CD4-positive, alpha-beta T cell treated with Interleukin-15 for 4 hours (primary cell): ENCODE measurements at places on chromosomes 12 and 14.

- no peak for DNase-seq
Observed at GRCh38 chr14:80764496-80764895, 177.0 kb downstream of the CEP128 start.

- no peak for DNase-seq
Observed at GRCh38 chr12:27696864-27697564, 767 bp downstream of the REP15 start.

DNA sequence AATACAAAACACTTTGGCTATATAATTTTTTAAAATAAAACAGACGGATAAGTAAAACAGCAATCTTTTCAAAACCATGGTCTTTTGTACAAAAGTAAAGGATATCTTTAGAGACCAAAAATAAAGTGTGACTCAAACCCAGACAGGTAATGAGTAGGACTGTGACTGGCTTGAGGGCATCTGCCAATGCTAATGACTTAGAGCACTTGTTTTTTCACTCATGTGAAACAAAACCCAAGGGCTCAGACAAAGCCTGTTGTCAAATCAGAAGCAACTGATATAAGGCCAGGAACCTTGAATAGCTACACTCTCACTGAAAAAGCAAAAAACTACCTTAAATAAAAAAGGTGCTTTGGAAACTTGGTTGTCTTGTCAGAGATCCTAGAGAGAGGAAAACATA is 357.4 kb downstream of the TMEM117 start:
- no peak for DNase-seq

- DNase-seq = no peak
Observed at GRCh38 chr12:54355104-54355815, 9.0 kb downstream of the GPR84 start.

GRCh38 chr12:64611341-64612284 is 1.3 kb downstream of the RASSF3 start:
- DNase-seq = peak; percentile 27

GRCh38 chr14:69044965-69045555 is 66.0 kb upstream of the ACTN1 start:
- no peak for DNase-seq

DNA sequence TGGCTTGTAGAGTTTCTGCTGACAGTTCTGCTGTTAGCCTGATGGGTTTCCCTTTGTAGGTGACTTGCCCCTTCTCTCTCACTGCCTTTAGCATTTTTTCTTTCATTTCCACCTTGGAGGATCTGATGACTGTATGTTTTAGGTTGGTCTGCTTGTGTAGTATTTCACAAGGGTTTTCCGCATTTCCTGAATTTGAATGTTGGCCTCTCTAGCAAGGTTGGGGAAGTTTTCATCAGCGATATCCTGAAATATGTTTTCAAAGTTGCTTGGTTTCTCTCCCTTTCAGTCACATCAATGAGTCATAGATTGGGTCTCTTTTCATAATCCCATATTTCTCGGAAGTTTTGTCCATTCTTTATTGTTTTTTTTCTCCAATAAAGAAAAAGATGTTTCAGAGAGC is 11.4 kb downstream of the NOPCHAP1 start:
- DNase-seq = no peak

- DNase-seq = no peak
Observed at GRCh38 chr12:58140395-58140794, 199.0 kb downstream of the ATP23 start.

- no peak for DNase-seq
Observed at GRCh38 chr14:79660053-79660939, 551.0 kb downstream of the DIO2 start.

GRCh38 chr14:24398653-24399446 is at the start of gene NYNRIN:
Gene NYNRIN (plus strand): TSS chr14:24399003. CDS start chr14:24399247, 244 bp downstream.
- no peak for DNase-seq

DNA sequence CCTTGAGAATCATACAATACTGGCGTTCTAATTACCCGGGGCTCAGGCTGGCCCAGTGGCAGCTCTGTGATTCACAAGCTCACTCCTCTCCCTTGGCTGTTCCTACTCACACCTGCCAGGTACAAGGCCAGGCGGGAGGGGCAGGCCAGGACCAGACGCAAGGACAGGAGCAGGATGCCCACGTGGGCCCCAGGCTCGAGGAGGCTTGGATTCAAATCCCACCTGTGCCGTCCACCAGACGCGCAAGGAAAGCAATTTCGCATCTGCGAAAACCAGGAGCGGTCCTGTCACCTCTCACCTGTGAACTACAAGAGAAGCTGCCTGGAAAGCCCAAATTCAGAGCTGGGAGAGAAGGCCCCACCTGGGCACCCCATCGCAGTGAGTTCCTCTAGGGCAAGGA is 50.6 kb downstream of the BCL11B start:
- no peak for DNase-seq

- DNase-seq = peak; percentile 62
Observed at GRCh38 chr14:104094709-104095425, 9.4 kb downstream of the ASPG start.
